GM12878 (cell line): ENCODE measurements at places on chromosomes 11 and 22. TPM values are rescaled to one million over a fixed set of nuclear protein-coding genes. Genes with fewer than 3 reads are reported as not detected.

DNA sequence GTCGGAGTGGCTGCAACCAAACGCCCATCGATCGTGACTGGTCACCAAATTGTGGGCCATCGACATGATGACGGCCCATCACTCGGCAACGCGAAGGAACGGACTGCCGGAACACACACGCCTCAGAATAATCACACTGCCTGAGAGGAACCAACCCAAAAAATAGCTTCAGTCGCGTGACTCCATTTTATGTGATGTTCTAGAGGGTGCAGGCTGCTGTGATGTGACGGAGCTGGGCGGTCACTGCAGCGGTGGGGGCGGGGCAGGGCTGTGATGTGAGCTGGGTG, 174.6 kb downstream of the CTTN start:
- no peaks in the 10 kb centered on the region for H3K27me3 ChIP-seq
- DNase-seq: no peak
- no peak overlapping the region for H3K4me3 ChIP-seq
- H3K27ac ChIP-seq: no peak overlapping the region
- H3K36me3 ChIP-seq: no peaks in the 10 kb centered on the region
- H3K4me1 ChIP-seq: no peaks in the 10 kb centered on the region

DNA sequence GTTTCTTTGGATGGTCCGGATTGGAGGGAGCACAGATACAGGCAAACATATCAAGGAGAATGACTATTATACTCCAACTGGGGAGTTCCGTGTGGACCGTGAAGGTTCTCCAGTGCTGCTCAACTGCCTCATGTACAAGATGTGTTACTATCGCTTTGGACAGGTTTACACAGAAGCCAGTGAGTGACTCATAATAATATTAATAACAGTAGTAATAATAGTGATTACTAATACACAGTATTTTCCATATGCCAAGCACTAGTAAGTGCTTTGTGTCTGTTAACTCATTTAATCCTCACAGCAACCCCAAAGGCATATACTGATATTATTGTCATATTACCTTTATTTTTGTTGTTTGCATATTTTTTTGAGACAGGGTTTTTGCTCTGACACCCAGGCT, 6.6 kb upstream of the CHEK1 start:
- no peaks in the 10 kb centered on the region for H3K27me3 ChIP-seq
- DNase-seq: no peak
- H3K4me1 ChIP-seq: no peaks in the 10 kb centered on the region

- peaks cover 36% of the 10 kb centered on the region for H3K4me1 ChIP-seq
- no peaks in the 10 kb centered on the region for H3K27me3 ChIP-seq
- no peak overlapping the region for H3K27ac ChIP-seq
- DNase-seq: no peak
- peak overlapping the region; percentile 38 for H3K4me3 ChIP-seq
These were observed 86.4 kb upstream of the WNT11 start for GRCh38 chr11:76292583-76293188.

The GAL3ST1 gene
- total RNA-seq: not detected in 2 replicates

The LYVE1 gene
- 0.13 and 0.15 TPM in 2 replicates for total RNA-seq

GRCh38 chr11:75652936-75653335, 15.9 kb downstream of the MAP6 start:
- no peaks in the 10 kb centered on the region for H3K36me3 ChIP-seq
- no peaks in the 10 kb centered on the region for H3K27me3 ChIP-seq
- H3K4me3 ChIP-seq: no peak overlapping the region
- DNase-seq: no peak
- no peak overlapping the region for H3K27ac ChIP-seq
- peaks cover 15% of the 10 kb centered on the region for H3K4me1 ChIP-seq

The VPREB1 gene
- total RNA-seq: not detected in 2 replicates

- H3K27me3 ChIP-seq: no peaks in the 10 kb centered on the region
- no peak for DNase-seq
- no peaks in the 10 kb centered on the region for H3K36me3 ChIP-seq
- no peak overlapping the region for H3K27ac ChIP-seq
- no peaks in the 10 kb centered on the region for H3K4me1 ChIP-seq
These were observed 79.0 kb downstream of the TTC28 start for GRCh38 chr22:28600546-28601143.

DNA sequence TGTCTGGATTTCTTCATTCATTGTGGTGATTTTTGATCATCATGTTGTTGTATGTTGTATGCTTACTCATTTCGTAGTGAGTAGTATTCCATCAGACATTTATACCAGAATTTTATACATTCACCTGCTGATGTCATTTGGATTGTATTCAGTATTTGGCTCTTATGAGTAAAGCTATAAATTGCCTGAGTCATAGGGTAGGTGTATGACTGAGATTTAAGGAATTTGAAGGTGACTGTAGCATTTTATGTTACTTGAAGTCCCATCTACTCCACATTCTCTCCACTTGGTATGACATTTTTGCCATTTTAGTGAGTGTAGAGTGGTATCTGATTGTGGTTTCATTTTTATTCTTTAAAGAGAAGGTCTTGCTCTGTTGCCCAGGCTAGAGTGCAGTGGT, 548.2 kb downstream of the TBC1D22A start:
- no peak overlapping the region for H3K4me3 ChIP-seq
- no peak for DNase-seq
- no peaks in the 10 kb centered on the region for H3K4me1 ChIP-seq

- no peaks in the 10 kb centered on the region for H3K27me3 ChIP-seq
- no peak for DNase-seq
- H3K4me1 ChIP-seq: no peaks in the 10 kb centered on the region
- H3K36me3 ChIP-seq: peaks cover 28% of the 10 kb centered on the region
These were observed 24.1 kb upstream of the RASL10A start for GRCh38 chr22:29339381-29340235.

The CYP2D6 gene
- total RNA-seq: 0.43 and 1.0 TPM in 2 replicates

GRCh38 chr22:46593211-46593681, 26.9 kb upstream of the GRAMD4 start:
- peak overlapping the region; percentile 37; the same call in 1 of the 2 replicates for H3K4me3 ChIP-seq
- no peaks in the 10 kb centered on the region; the same call in 1 of the 2 replicates for H3K36me3 ChIP-seq
- H3K27me3 ChIP-seq: no peaks in the 10 kb centered on the region
- peaks cover 38% of the 10 kb centered on the region for H3K4me1 ChIP-seq
- DNase-seq: no peak
- peak overlapping the region; percentile 94 for H3K27ac ChIP-seq

DNA sequence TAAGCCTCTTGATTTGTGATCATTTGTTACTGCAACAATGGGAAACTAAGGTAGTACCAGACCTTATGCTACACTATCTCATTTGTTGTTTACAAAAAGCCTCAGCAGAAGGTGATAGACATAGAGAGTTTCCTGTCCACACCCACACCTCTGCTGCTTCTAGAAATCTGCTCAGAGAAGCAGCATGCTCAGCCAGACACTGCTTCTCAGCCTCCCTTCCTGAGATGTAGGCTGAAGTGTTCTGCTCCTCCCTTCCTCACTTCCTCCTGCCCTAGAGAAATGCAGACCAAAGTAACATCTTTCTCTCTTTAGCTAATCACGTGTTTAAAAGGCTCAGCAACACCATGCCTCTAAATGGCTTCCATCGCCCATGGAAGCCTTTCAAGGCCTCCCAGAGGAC, 88.4 kb downstream of the SLC1A2 start:
- DNase-seq: no peak
- H3K36me3 ChIP-seq: no peaks in the 10 kb centered on the region
- H3K4me1 ChIP-seq: peaks cover 26% of the 10 kb centered on the region

DNA sequence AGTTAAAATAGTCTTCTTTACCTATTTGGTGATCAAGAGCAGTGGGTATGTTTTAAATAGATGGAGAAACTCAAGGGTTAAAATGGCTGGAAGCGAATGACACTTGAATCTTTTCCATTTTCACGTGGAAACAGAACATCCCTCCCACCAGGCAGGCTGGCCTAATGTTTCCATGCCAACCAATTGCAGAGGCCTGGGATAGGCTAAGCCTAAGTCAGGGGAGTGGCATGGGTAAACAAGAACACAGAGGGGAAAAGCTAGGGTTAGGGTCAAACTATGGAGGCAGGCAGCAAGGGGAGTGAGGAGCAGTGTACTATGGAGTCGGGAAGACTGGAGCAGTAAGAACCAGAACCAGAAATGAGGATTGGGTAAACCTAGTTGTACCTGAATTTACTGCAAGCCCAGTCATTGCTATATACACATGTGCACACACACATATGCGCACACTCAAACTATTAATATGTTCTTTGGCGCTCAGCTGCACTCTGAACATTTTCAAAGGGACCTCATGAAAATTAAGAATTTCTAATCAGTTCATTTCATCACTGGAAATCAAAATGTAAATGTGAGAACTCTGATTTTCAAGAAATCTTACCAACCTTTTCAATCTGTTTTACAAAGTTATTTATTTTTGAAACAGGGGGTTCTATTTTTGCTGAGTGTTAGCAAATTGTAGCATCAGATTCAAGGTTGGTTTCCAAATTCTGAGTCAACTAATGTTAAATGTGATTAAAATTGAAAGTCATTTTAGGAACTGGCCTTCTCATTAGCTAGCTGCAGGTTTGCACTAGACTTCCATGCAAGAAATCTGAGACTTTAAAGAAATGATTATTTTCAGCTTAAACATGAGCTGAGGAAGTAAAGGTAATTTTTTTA, 327.0 kb upstream of the CCDC90B start:
- H3K36me3 ChIP-seq: no peaks in the 10 kb centered on the region
- peak overlapping the region; percentile 23; the same call in 1 of the 2 replicates for H3K4me3 ChIP-seq
- H3K27me3 ChIP-seq: no peaks in the 10 kb centered on the region
- peak; percentile 74 for DNase-seq

DNA sequence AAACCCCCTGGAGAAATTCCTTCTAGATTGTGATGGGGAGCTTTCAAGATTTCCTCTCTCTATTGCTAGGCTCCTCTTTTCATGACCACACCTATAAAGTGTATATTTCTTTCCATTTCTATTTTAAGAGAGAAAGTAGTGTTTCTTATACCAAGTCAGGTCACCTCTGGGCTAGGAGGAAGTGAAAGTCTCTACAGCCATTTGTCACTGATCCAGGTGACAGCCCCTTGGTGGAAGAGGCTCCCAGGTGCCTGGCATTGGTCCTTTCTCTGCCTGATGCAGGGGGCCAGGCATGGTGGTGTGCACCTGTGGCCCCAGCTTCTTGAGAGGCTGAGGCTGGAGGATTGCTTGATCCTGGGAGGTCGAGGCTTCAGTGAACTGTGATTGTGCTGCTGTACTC, 64.7 kb downstream of the DHCR7 start:
- H3K27ac ChIP-seq: no peak overlapping the region
- no peaks in the 10 kb centered on the region for H3K36me3 ChIP-seq
- H3K4me1 ChIP-seq: peaks cover 23% of the 10 kb centered on the region
- peak; percentile 62 for DNase-seq

DNA sequence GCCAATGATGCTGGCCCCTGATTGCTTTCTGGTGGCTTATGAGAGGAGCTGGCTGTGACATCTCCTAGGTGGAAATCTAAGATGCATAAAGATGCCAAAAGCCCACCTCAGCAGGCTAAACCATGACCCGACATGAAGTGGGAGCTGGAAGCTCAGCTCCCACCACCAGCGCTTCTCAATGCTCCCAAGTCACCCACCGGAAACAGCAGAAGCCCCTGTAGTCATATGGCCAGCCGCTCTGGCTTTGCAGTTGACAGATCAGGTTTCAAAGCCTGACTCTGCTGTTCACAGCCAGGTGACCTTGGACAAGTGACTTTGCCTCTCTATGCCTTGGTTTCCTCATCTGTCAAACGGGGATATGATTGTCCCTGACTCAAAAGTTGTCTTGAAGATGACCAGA, 29.1 kb upstream of the ANO1 start:
- no peak overlapping the region for H3K27ac ChIP-seq
- no peak overlapping the region for H3K4me3 ChIP-seq
- DNase-seq: no peak
- no peaks in the 10 kb centered on the region for H3K36me3 ChIP-seq
- peaks cover 4% of the 10 kb centered on the region; the same call in 1 of the 2 replicates for H3K27me3 ChIP-seq

DNA sequence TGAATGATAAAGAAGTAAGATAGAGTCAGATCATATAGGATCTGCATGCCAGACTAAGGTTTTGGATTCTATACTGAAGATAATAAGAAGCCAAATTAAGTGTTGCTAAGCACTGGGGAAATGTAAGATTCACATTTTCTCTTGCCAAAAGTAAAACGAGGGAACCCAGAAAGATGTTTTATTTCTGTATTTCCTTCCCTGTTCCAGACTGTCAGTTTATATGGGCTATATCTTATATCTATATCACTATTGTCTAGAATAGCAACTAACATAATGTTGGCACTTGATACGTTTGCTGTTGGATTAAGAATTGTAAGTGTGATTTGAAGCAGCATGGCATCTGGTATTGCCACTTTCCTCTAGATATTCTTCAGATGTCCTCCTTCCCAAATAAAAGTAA, 8.3 kb downstream of the OR52E6 start:
- no peaks in the 10 kb centered on the region for H3K36me3 ChIP-seq
- H3K27ac ChIP-seq: no peak overlapping the region
- no peaks in the 10 kb centered on the region for H3K27me3 ChIP-seq
- H3K4me3 ChIP-seq: no peak overlapping the region
- no peak for DNase-seq

- H3K27me3 ChIP-seq: no peaks in the 10 kb centered on the region
- no peaks in the 10 kb centered on the region for H3K4me1 ChIP-seq
- no peak for DNase-seq
- no peak overlapping the region for H3K4me3 ChIP-seq
These were observed 568.3 kb upstream of the TENM4 start for GRCh38 chr11:80009081-80009480.

GRCh38 chr11:102955624-102956023, at the start of gene MMP13:
MMP13 (minus strand) TSS chr11:102955732; CDS start chr11:102955705, 27 bp downstream.
- H3K27me3 ChIP-seq: no peaks in the 10 kb centered on the region
- no peak for DNase-seq
- no peaks in the 10 kb centered on the region for H3K36me3 ChIP-seq
- H3K27ac ChIP-seq: no peak within 1 kb of the TSS

The FREY1 gene
- total RNA-seq: 0.82 and 1.7 TPM in 2 replicates

The SMTNL1 gene
- not detected in 2 replicates for total RNA-seq

DNA sequence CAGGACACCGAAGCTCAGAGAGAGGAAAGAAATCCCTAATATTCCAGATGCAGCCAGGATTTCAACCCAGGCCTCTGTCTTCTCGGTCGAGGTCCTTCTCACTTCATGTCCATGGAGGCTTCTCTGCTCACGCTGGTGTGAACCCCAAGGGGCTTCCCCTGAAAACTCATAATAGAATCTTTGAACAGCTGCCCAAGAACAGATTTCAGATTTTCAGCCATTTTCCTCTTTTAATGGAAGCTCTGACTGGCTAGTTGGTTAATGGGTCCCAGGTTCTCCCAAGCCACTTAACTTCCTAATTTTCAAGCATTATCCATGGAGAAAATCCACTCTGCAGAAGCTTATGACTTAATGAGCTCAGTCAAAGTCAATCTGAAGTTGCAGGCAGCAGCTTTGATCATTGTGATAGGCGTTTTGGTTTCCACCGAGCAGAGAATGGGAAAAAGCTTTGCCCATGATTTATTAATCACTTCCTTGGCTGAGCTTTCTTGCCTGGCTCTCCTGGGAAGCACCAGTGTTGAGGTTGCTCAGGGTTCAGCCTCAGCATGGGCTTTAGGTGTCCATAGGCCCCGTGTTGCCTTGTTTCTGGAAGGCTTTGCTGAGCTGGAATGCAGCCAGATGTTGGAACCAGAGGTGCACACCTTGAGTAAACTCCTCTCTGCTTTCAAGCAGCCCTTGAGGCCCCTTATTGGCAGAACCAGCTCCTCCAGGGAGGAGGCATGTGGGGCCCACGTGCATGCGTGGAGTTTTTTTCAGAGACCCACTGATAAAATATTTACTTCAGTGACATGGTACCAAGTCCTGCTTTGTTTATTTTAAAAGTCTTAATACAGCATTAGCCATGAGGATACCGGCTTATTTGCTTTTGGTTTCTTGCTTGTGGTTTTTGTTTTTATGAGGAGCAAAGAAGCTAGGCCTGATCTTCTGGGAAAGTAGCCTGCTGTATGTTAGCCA, 25.5 kb downstream of the LDLRAD3 start:
- no peak overlapping the region for H3K4me3 ChIP-seq
- H3K27me3 ChIP-seq: no peaks in the 10 kb centered on the region
- DNase-seq: no peak
